ENCODE measurements at places on chromosomes 7 and 10.

GRCh38 chr10:5833814-5834213 lies 20.6 kb upstream of the GDI2 start:
- no peak for DNase-seq

DNA sequence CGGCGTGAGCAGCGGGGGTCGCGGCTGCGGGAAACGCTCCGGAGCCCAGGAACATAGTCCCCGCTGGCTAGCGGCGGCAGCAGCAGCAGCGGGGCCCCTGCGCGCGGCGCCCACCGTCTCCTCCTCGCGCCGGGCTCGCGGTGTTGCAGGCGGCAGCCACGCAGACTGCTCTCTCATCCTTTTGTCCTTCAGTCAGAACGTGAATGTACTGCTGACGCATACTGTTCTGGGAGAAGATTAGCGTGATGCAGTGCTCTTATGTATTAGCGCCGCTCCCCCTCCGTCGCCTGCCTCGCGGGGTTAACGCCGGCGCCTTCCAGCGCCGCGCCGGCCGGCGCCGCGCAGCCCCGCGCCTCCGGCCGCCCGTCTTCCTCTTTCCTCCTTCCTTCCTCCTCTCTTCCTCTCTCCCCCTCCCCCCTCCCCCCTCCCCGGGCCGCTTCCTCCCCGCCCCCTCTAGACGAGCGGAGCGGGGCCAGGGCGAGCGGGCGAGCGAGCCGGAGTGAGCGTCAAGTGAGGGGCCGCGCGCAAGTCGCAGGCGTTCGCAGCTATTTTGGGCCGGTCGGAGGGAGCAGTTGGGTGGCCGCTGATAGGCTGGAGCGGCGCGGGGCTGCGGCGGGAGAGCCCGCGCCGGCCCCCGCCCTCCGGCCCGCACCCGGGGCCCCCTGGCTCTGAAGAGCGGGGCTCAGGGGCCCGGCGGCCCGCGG lies 816 bp upstream of the LRRC4 start:
- DNase-seq = peak; percentile 39

GRCh38 chr7:139526578-139527544 lies 3.4 kb downstream of the CLEC2L start:
- no peak for DNase-seq

DNA sequence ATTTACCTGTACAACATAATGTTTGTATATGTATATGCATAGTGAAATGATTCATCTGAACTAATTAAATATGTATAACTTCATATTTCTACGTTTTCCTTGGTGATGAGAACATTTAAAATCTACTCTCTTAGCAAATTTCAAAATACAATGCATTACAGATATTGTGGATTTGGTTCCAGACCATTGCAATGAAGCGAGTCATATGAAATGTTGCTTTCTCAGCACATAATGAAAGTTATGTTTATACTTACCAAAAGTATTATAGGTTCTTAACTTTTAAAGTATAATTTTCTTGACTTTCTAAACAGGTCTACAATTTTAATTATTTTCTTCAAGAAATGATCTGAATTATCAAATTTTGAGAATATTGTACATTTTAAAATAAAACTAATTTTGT lies 189.2 kb downstream of the CSTF2T start:
- no peak for DNase-seq

GRCh38 chr10:99621454-99622251 lies 1.4 kb upstream of the SLC25A28 start:
- no peak for DNase-seq

- no peak for DNase-seq
Measured at GRCh38 chr7:108452707-108453106, 3.5 kb downstream of the NRCAM start.

DNA sequence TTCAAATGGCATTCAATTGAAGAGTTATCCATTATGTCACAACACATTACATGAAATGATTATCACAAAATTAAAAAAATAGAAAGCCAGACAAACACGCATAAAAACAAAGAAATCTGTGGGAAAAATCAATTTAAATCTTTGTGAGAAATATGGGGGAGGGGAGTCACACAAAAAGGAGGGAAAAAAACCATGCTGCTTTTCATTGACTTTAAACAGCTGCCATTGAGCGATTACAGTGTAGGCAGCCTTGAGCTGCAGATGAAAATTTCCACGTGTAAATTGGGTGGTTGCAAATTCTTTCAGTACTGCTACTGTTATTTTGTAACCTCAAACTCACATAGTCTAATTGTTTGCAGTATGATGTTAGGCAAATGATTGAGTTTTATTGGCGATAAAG lies 889.9 kb upstream of the PHF14 start:
- DNase-seq = no peak

GRCh38 chr10:6781133-6781770 lies 201.2 kb upstream of the PRKCQ start:
- no peak for DNase-seq

All from activated T-helper 1 cell treated with anti-CD3 and anti-CD28 coated beads, Interleukin-2, amount 50 U/mL, for 16 hours (primary cell).